Thyroid gland (tissue), 4 donors: ENCODE measurements at places on chromosomes 6 and 20.
A peak's percentile ranks its signal among the peaks of the same experiment; 100 is the strongest.

GRCh38 chr20:57095426-57095825, 171.0 kb downstream of the BMP7 start:
- no peak for DNase-seq

DNA sequence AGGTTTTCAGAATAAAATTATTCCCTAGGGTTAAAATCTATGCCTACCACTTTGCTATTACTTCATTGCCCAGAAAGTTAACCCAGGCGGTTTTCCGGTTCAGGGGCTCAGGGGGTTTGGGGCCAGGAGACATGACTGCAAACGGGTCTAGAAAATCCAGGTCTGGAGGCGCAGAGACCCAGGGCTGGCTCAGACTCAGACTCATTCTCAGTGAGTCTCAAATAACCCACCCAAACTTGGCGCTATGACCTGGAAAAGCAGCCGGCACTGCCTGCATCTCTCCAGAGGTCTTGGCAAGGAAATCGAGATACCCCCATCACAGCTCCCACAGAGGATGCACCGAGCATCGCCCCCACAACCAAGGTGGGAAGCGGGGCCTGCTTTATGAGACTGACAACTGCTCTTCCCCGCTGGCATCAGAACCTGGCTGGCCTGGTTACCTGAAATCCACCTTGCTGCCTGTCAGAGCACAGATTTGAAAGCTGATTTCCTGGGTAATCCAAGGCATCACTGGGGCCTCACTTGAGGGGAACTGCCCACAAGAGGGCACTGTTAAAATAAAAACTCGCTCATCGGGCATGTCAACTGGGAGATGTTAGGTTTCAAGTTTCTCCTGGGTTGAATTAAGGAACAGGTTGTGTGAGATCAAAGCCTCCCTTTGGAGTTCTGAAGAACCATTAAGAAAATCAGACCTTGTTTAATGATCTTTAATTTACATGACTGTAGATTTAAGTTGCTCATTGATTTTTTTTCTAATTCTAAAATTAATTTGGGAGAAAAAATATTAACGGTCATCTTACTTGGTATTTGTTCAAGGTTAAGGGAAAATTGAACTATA, 55.1 kb downstream of the KIF16B start:
- peak; percentile 55 for DNase-seq

DNA sequence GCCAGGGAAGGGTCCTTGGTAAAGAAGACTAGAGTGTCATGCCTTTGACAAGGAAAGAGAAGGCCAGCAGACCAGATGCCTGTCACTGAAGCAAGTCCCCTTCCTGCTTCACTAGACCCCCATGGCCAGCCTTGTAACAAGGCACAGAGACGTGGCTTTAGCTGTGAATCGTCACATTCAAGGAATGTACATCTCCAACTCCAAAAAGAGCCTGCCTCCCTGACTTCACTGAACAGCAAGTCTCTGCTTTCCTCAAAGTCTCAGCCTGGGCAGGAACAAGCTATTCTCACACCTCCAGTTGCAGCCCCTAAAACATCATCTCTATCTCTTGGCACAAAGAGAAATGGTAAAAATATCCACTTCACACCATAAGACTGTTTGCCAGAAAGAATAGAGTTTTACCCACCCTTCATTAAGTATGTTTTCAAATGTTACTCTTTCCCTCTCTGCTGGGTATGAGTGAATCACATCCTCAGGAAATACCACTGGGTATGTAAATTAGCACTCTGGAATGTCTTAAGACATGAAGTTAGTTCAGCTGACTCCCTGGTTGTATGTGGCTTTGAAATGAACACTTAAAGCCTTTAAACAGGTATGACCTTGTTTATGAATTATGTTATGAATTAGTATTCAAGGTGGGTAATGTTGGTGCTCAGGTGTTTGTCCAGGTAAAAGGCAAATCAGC, 46.4 kb upstream of the NT5E start:
- no peak for DNase-seq

DNA sequence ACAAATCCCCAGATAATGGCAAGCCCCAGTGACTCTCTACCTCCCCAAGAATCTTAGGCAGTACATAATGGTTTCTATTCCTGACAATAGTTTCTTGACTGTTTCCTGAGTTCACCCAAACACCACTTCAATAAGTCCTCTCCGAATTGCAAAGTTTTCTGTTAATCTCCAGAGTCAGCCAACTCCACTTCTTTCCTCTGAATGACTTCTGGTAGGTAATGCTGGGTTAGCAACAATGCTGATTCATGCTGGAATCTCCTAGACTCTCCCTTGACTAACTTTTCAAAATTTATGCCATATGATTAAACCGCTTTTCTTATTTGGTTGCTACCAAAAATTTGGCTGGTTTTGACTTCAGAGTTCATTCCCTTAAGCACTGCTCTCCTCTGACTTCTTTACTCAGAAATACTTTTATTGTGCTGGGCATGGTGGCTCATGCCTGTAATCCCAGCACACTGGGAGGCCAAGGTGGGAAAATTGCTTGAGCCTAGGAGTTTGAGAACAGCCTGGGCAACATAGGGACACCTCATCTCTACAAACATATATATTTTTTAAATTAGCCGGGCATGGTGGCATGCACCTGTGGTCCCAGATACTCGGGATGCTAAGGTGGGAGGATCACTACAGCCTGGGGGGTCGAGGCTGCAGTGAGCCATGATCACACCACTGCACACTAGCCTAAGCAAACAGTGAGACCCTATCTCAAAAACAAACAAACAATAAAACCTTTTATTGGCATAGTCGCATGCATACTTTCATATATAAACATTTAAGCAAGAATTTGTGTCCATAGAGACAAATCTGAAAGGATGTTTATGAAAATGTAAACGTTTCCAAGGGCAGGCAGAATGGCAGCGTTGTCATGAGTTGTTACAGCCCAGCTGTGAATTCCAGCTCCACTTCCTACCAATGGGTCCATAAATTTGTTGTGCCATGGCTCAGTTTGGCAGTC, 249.3 kb upstream of the PLN start:
- no peak for DNase-seq

- no peak for DNase-seq
These were observed 10.5 kb upstream of the TAB2 start for GRCh38 chr6:149306967-149307366.

GRCh38 chr6:26232940-26233648, 131.9 kb upstream of the BTN3A2 start:
- DNase-seq: peak; percentile 27

DNA sequence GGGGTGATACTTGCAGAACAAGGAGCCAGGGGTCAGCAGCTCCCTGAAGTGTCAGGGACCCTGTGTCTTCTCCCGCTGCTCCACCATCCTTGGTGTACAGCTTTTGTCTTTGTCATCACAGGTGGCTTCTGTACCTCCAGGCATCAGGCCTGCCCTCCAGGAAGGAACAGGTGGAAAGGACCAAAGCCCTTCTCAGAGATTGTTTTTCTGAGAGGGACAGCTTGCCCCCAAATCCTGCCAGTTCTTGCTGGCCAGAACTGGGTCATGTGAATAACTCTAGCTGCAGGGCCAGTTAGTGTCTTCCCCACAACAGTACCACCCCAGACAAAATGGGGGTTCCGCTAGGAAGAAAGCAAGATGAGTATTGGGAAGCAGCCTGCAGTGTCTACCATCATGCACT, 31.4 kb downstream of the SNPH start:
- no peak for DNase-seq

DNA sequence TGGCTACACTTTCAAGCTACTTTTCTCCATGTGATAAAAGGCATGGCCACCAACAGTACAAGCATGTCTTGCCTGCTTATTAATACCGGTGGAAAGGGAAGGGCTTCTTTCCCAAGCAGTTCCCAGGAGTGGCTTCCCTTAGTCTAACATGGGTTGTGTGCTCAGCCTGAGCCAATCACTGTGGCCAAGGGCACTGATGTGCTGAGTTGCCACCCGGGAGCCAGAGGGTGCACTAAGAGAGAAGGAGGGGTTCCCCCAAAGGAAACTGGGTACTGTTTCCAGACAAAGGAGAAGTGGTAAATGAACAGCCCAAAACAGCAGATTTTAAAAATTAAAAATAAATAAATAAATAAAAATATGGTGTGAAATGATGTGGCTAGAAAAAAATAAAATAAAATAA, 68.5 kb downstream of the BANF2 start:
- DNase-seq: no peak

DNA sequence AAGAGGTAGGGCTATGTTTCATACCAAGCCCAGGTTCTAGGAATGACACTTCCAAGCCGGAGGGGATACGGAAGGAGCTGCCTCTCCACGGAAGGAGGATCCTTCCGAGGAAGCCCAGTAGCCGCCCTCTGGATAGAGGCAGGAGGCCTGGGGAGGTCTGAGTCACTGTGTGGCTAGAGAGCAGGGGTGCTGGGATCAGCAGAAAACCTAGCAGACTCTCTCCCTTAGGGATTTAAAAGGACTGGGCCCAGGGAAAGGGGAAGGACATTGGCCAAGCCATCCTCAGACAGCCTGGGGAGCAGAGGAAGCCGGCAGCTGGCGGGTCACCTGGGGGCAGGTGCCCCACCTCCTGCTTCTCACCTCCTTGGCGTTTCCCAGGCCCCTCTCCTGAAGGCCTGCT, 36.6 kb upstream of the NFATC2 start:
- no peak for DNase-seq

DNA sequence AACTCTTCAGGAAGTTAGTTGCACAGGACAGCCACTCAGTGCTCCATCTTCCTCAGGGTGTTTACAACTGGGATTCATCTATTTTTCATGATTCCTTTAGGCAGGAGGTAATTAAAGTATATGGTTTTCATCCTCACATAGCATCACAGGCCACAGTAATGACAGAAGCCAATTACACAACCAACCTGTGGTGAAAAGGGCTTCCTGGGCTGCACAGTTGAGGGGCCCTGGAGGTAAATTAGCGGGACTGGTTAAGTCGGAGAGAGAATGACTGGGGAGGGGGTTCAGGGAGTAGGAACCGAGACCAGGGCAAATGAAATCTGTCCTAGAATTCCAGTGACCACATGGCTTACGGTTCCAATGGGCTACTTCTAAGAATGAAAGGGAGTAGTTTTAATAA, 37.0 kb downstream of the BAK1 start:
- no peak for DNase-seq

GRCh38 chr6:115000736-115001135, 657.9 kb upstream of the HS3ST5 start:
- no peak for DNase-seq

- DNase-seq: no peak
These were observed 77.6 kb downstream of the TPBG start for GRCh38 chr6:82441047-82441855.

- DNase-seq: peak; percentile 37
These were observed 117.4 kb upstream of the FRMD1 start for GRCh38 chr6:168196385-168196860.

DNA sequence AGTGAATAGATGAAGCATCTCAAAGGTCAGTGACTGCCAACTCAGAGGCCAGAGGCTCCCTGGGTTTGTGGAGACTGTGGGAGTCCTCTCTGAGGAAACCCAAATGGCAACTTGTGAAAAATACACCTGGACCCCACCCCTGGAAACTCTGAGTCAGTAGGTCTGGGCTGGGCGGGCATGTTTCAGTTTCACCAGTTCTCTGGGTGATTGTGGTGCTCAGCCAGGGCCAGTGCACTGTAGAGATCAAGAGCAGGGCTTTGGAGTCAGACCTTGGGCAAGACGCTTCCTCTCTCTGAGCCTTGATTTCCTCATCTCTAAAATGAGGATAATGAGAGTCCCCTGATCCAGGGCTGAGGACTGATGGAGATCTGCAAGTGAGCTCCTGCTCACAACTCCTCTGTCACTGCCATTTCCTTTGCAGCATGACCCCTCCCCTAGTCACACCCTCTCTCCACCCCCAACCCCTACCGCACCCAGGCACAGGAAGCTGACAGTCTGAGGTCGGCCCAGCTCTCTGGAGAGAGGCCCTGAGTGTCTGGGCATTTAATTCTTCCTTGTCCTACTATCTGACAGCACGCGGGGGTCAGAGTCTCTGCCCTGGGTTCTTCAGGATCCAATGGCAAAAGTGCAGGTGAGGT, 5.1 kb downstream of the DEF6 start:
- DNase-seq: no peak

- DNase-seq: no peak
These were observed 7.3 kb upstream of the USP45 start for GRCh38 chr6:99522531-99522930.

GRCh38 chr6:3908223-3908622, 59.0 kb downstream of the FAM50B start:
- no peak for DNase-seq

DNA sequence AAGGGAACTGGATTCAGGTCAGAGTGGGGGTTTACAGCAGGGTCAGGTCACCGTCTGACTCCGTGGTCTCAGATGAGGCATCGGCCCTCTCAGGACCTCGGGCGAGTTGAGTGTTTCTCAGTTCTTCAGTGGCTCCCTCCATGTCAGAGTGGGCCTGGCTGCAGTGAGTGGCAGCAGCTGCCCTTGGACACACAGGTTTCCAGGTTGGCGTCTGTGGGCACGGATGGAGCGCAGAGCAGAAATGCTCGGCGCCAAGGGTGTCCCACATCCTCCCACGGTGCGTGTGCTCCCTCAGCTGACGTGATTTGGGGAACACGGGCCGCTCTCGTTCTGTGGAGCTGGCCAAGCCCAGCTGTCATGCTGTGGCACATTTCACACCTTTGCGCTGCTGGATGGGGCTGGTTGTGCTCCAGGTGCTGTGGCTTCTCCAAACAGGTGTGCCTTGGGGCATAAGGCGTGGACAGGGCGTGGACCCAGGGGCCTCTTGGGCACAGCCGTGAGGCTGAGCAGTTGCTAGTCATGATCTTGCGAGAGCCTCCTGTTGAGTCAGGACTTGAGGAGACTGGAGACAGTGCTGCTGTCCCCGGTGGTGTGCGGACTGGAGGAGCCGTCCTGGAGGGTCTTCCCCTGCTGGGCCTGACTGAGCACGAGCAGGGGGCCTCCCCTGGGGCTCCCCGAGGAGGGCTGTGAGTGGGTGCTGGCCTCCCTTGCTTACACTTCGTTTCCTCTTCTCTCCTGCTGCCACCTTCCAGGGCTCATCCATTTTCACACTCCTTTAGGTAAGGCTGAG, 9.5 kb upstream of the DNAJC5 start:
- DNase-seq: no peak

- DNase-seq: no peak
These were observed 2.3 kb upstream of the KIF16B start for GRCh38 chr20:16575390-16576140.

DNA sequence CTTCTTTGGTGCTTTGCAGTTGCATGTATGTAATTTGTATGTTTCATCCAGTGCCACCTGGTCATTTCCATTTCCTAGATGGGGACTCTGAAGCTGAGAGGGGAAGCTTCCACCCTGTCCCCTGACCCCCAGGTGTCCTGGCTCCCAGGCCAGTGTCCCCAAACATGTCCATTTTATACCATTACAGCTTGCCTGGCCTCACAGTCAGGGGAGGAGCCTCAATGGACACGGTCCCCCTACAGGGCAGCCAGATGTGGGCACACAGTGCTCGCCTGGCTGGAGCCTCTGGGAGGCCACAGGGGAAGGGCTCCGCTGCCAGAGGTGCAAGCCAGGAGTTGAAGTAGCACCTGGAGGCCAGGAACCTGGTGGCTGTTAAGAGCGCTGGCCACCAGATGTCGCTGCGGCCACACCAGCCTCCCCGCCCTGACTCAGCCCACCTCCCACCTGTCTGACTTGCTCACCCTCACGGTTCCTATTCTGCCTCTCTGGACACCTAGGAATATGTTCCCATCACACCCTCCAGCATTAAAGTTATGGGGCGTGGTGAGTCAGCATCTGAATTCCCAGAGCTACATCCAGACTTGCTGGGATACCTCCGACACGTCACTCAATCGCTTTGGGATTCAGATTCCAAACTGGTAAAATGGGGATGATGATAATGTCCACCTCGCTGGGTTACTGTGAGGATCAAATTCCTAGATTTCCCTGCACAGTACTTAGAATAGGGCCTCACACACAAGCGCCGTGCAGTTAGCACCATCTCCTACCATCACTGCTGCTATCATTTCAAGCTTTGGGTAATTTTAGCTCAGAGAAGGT, 107.4 kb downstream of the SULF2 start:
- peak; percentile 64 for DNase-seq
